ENCODE measurements at places on chromosomes 7 and 10. TPM values are rescaled to one million over a fixed set of nuclear protein-coding genes. Genes with fewer than 3 reads are reported as not detected.

Gene ZNF775
- total RNA-seq = 8.6 TPM

Gene CFAP43
- total RNA-seq = 0.58 TPM

Gene ANKRD2
- not detected for total RNA-seq

Gene TRIM50
- not detected for total RNA-seq

Gene LRRC4
- total RNA-seq = 0.77 TPM

Gene ITGB1
- total RNA-seq = 211 TPM

Gene ITGB8
- total RNA-seq = 0.21 TPM

Gene PAPOLB
- total RNA-seq = not detected

Gene SLC26A4
- 1.1 TPM for total RNA-seq

Gene ANXA8
- total RNA-seq = not detected
